ENCODE measurements at places on chromosomes 6 and 20.
A peak's percentile ranks its signal among the peaks of the same experiment; 100 is the strongest.

- no peak for DNase-seq
Observed at GRCh38 chr20:12911372-12911771, 97.4 kb upstream of the SPTLC3 start.

GRCh38 chr20:6613280-6613861 is 154.1 kb upstream of the BMP2 start:
- DNase-seq, result no peak

DNA sequence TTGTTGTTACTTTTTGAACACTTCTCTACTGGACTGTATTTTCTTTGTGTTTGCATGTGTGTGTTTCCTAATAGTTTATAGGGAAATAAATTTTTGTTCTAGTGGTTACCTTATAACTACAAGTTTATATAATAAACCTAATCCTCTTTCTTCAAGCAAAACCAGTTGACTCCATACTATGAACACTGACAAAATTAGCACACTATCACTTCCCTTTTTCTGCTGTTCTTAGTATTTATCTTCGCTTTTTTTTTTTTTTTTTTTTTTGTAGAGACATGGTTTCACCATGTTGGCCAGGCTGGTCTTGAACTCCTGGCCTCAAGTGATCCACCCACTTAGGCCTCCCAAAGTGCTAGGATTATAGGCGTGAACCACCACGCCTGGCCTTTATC is 25.0 kb upstream of the C6orf62 start:
- DNase-seq, result no peak

DNA sequence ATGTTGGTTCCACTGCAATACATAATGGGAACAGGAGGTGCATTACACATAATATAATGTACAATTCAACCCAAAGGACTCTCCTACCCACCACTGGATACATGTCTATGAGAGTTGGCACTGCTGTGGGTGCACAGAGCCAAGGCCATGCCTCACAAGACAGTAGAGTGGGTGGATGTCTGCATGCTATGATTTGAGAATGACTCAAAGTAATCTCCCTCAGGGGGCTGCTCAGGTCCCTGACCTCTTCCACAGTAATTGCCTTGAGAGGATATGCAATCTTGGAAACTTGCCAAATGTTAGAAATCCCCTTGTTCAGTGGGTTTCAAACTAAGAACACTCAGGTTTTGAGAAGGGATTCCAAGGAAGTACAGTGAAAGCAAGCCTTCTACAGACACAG is 79.0 kb downstream of the ANKEF1 start:
- no peak for DNase-seq

DNA sequence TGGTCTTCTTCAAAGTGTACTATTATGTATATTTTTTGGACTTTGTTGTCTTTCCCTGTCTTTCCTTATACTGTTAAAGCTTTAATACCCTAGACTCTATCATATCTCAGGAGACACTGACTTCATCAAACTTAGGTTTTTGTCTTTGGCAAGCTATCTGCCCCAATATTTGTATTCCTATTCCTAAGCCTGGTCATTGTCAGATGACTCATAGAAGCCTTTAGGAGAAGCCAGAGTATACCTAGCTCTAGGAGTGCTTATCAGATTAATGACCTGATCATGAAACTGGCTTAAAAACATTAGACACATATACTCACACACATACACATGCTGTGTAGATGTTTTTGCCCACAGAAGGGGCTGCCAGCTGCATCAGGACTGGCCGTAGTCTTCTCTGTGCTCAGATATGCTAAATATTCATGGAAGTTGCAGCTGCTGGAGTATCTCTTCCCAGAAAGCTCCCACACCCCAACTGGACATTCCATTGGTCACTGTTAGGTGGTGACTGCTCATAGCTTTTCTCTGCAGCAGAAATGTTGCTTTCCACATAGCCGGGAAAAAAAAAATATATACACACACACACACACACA is 102.0 kb downstream of the ANKS1A start:
- DNase-seq, result no peak

GRCh38 chr6:22106451-22106850 is 190.4 kb downstream of the PRL start:
- DNase-seq, result no peak

DNA sequence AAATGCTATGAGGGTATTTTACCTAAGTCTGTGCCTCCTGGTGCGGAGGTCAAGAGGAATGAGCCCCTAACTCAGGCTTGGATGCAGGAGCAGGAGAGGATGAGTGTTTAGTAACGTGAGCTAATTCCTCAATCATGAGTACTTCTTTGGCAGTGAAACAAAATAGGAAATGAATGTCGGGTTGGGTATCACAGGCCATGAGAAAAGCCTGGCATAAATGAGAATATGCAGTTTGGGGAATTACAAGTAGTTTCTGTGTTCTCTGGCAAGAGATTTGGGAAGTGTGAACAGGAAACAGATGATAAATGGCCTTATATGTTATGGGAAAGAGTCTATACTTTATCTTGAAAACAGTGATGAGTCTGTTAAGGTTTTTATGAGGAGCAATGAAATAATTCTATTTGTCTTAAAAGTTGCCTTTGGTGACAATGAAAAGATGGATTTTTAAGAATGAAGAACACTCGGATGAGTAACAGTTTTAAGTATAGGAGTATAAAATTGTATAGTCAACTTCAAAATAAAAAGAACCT is 59.0 kb upstream of the RNF146 start:
- no peak for DNase-seq

DNA sequence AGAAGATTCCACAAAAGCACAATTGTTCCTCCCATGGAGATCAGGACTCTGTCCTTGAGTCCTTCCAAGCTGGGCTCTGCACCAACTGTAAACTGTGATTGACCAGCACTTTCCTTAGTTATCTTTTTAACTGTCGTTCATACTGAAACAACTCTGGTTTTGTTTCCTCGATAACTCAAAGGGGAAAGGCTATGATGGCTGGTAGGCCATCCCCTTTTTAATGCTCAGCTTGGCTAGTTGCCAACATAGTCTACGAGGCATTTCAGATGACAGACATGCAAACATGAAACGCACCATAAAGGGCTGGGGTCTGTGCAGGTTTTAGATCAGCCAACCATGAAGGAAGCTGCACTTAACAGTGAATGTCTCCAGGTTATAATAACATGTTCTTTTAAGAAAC is 497.1 kb upstream of the ARID1B start:
- DNase-seq, result no peak

- no peak for DNase-seq
Observed at GRCh38 chr6:145897552-145897951, 66.6 kb downstream of the SHPRH start.

GRCh38 chr6:16409531-16410441 is 171.4 kb downstream of the GMPR start:
- peak; percentile 78 for DNase-seq

GRCh38 chr20:52777171-52777570 is 195.0 kb upstream of the TSHZ2 start:
- no peak for DNase-seq

- DNase-seq, result no peak
Observed at GRCh38 chr6:105886066-105886813, 199.9 kb upstream of the PRDM1 start.

GRCh38 chr20:48482790-48483189 is 345.0 kb downstream of the PREX1 start:
- DNase-seq, result no peak

DNA sequence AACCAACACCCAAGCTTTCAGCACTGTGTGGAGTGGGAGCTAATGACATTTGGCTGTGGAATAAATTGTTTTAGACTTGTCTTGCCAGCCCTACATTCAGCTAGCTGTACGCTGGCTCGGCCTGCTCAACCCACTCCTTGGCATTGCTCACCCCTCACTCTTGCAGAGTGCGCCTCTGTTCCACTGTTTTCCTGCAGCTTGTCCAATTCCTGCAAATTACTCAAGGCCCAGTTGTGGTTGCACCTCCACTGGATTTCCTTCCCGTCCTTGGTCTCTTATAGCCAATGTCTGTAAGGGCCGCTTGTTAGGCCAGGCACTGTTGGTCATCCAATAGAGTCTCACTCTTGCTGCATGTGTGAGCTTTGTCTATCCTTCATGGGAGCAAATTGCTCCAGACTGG is 289.2 kb upstream of the RNF24 start:
- DNase-seq, result peak; percentile 79

DNA sequence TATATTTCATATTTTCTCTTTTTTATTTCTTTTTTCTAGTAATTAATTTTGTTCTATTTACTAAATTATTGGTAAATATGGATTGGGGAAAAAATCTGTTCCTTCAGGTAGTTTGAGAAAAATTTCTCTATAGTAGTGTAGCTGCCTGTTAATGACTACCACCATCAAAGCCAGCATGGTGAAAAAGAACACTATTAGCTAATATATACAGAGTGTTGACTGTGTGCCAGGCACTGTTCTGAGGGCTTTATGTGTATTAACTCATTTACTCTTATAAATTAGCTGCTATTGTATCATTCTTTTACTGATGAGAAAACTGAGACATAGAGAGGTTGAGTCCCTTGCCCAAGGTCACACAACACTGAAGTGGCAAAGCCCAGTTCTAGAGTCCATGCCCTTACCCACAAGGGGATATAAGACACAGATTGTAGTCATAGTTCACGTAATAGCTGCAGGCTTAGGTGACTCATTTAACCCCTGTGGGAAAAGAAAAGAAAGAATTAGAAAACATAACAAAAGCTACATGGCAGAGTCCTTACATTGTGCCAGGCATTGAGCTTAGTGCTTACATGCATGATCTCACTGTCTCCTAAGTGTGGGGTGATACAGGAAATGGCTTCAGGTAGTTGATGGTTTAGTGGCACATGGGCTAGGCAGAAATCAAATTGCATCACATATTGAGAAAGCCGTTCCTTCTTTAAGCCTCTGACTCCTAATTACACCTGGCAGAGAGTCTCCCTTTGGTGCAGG is 12.2 kb upstream of the AKIRIN2 start:
- no peak for DNase-seq

GRCh38 chr20:51602131-51602530 is 59.6 kb upstream of the NFATC2 start:
- no peak for DNase-seq

DNA sequence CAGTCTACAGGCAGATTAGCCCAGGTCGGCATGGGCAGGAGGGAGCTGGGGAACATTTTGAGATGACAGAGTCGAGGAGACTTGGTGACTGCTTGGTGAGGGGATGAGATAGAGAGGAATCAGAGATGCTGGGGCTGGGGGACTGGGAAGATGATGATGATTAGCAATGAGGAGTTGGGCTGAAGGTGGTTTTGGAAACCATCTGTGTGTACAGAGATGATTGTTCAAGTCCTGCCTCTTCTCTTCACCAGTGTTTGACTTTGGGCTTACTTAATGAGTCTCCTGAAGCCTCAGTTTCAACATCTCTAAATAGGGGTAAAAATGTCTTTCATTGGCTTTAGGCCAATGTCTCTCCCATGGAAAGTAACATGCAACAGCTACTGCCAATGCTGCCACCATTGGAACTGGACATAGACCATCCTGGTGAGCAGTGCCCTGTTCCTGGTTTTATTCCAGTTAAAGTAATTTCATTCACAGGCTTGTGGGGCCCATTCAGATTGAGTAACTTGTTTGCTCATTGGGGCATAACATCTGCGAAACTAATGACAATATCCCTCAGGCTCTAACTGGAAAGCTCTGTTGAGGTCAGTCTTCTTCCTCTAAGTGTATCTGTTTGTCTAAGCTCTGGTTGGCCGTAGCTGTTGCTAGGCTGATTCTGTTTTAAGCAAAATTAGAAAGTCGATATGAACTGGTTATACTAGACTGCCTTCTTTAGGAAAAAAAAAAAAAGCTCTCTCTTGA is 99.1 kb downstream of the ARMC2 start:
- DNase-seq, result no peak

GRCh38 chr6:21278375-21278745 is 315.2 kb upstream of the SOX4 start:
- DNase-seq, result peak; percentile 16

DNA sequence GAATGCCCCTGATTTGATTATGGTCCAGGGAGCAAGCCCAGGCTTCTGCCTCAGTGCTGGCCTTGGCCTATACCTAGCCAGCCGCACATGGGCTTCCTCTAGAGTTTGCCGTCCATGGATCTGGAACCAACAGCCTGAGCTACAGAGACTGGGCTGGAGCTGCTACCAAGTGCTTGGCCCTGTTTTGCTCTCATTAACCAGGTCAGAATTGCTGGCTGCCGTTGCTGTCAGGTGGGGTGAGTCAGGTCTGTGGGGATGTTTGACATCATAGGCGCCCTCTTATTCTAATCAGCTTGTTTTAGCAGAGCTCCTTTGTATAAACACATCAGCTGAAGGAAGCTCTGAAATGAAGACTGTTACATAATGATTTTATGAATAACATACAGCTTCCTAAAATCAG is 83.1 kb upstream of the PHACTR2 start:
- no peak for DNase-seq

All from Ammon's horn (tissue), 1 donor.